ENCODE measurements at places on chromosomes 3 and 15.

GRCh38 chr15:43370975-43371974 is at the start of the genes TUBGCP4 and ZSCAN29:
TUBGCP4 (plus strand) TSS chr15:43371101; CDS start chr15:43371355, 254 bp downstream.
ZSCAN29 (minus strand) TSS chr15:43371043; CDS start chr15:43369913, 1,130 bp downstream.
- peak; percentile 84 for DNase-seq

DNA sequence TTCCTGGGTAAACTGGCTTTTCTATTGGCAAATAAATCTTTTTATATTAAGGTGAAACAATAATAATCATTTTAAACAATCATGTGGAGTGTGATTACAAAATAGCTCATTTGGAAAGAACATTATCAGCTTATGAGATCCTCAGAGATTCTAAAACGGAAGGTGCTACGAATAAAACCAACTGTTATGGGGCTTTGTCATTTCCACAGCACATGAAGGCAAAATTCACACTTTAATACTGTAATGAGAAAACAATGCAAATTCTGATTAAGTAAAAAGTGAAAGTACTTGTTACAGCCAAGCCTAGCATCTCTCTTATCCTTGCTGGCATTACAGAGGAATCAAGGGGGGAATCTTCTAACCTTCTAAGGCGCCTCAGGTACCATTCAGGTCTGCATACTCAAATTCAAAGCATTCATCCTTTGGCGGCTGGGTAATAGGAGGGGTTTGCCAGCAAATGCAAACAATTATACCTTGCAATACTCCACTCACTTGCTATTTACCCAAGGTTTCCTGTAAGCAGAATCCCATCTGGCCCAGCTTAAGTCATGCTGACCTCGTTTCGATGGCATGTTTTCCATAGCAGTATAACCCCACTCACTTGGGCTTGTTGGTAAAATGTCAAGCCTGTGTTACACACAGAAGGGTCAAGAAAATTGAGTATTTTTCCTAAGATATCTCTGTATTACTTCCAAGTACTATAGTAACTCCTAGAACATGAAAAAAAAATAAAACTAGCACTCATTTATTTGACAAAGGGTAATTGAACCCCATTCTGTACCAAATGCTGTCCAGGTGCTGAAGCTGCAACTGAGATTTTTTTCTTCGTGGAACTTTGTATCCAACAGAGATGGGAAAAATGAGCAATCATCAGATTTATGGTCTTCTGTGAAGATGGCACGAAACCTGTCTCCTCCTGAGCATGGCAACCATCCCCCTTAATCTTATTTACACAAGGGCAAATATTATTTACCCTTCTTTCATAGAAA is 183.7 kb upstream of the LMCD1 start:
- DNase-seq: peak; percentile 63

DNA sequence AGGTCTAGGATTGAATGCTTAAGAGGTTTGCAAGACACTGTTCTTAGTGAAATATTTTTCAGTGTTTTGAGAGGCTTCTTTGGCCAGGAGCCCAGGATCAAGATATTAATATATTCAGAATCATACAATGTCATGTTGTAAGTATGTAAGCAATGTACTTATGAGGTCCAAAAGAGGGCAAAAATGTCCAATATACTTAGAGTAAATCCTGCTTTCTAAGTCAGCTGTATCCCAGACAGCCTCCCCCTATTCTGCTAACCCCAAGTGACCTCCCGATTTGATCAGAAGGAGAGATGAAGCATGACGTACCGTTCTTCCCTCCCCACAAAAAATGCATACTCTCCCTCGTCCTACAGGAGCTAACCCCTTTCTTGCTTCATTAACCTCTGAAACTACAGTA is 70.9 kb downstream of the CHAC1 start:
- DNase-seq: no peak

- no peak for DNase-seq
Measured at GRCh38 chr15:55260562-55261131, 29.0 kb downstream of the RAB27A start.

- DNase-seq: no peak
Measured at GRCh38 chr3:101530686-101531047, 17.7 kb upstream of the SENP7 start.

- no peak for DNase-seq
Measured at GRCh38 chr15:45197512-45197911, 9.7 kb upstream of the SHF start.

DNA sequence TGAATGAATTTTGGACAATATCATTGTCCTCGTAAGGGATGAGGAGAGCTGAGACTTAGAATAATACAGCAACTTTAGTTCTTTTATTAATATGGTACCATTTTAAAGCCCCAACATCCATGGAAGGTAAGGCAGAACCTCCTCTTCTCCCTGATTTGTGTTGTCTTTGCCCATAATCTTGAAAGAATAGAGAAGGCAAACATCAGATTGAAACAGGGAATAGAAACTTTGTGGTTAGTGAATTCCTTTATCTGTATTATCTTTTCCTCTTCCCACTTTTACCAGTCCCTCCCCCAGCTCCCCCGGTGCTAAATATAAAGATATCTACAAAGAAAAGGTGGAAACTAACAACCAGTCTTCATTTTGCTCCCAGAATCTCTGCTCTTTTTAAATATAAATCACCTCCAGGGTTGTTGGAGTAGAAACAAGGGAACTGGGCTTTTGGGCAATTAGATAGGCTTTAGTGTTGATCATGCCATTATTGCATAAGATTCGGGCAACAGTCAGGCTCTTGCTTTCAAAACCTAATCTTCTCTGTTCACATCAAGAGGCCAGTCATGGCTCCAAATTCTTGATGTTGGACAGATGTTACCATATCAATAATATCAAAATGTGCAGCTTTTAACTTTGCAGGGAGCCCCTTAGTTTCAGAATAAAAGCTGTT is 32.5 kb downstream of the ITPR1 start:
- no peak for DNase-seq

DNA sequence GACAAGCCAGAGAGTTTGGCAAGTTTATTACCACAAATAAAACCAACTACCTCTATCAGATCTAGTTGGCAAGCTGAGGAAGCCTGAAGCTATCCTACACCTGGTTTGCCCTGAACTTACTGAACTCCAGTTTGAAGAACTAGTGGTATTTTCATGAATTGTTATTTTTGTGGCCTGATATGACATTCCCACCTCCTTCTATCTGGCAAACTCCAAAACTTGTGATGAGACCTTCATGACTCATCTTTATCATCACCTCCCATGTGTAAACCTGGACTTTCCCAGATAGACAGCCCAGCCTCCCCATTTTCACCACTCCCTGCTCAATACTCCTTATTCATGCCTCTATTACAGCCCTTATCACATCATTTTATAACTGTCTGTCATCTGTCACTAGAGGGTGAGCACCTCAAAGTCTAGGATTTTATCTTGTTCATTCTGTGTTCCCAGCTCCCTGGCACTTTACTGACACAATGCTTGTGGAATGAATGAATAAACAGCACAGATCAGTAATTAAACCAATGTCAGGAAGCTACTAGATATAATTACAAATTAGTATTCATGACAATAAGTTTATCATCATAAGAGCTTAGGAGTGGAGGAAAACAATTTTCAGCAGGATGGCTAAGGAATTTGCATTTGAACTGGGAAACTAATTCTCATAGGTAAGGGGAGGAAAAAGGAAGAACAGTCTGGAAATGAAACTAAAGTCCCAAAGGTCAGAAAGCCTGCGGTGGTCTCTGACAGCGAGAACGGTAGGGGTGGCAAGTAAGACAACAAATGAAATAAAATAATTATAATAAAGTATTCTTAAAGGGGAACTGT is 13.2 kb upstream of the TRANK1 start:
- DNase-seq: peak; percentile 1

GRCh38 chr15:51935466-51936104 is 36.0 kb downstream of the LEO1 start:
- DNase-seq: no peak

GRCh38 chr3:64501298-64501906 is 186.4 kb downstream of the ADAMTS9 start:
- DNase-seq: peak; percentile 87

DNA sequence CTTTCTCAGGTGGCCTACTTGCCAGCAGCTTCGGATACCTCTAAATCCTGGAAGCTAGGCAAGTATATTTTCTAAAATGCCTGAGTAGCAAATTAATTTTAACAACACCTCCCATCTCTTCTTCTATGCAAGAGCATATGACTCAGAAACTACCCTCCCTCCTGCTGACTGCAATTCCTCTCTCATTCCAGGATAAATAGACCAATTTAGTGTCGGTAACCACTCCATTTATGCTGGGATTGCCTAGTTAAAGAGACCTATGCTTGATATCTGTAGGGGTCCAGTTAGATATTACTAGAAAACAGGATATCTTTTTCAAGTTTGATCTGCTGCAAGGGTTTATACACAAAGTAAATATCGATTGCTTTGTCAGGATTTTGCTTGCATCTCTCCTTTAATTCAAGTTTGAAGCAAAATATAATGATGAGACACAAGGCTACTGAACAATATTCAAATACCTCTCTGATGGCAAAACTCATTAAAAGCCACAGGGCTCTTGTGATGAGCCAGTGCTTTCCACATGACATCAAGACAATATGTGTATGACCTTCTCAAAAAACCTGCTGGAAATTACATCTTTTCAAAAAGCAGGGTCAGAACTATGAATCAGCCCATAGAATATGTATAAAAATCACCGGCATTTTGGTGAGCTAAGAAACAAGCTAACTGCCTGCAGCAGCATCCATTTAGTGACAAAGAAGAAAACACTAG is 491.6 kb upstream of the NECTIN3 start:
- DNase-seq: no peak

GRCh38 chr15:36886191-36886590 is 214.2 kb downstream of the MEIS2 start:
- DNase-seq: no peak

DNA sequence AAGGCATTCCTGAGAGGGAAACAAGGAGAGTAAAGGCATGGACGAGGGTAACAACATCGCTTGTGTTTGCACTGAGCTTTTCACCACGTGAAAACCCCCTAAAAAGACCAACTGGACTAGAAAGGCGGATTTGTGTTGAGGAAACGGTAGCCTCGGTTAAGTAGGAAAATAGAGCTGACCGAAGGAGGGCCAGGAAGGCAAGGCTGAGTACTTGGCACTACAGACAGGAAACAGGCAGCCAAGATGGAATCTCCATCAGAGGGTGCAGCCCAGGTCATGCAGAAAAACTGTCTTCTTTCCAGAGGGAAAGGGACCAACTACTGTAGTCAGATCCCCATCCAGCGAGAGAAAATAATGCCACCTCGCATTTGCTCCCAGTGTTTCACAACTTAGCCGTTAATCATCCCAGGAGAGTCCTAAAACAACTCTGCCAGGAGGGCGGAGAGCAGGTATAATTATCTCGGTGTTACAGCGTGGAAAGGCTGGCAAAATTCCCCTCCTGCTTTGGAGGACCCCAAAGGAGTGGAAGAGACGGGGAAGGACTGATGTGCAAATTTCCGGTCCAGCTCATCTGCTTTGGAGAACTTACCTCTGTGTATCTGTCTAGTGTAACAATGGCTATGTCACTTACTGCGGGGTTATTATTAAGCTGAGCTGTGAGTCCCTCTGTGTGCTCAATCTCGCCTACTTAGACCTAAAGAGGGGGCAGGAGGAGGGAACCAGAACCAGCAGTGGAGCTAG is 77.2 kb downstream of the MYO1E start:
- no peak for DNase-seq

GRCh38 chr15:62093809-62094208 is 27.0 kb downstream of the C2CD4A start:
- no peak for DNase-seq

DNA sequence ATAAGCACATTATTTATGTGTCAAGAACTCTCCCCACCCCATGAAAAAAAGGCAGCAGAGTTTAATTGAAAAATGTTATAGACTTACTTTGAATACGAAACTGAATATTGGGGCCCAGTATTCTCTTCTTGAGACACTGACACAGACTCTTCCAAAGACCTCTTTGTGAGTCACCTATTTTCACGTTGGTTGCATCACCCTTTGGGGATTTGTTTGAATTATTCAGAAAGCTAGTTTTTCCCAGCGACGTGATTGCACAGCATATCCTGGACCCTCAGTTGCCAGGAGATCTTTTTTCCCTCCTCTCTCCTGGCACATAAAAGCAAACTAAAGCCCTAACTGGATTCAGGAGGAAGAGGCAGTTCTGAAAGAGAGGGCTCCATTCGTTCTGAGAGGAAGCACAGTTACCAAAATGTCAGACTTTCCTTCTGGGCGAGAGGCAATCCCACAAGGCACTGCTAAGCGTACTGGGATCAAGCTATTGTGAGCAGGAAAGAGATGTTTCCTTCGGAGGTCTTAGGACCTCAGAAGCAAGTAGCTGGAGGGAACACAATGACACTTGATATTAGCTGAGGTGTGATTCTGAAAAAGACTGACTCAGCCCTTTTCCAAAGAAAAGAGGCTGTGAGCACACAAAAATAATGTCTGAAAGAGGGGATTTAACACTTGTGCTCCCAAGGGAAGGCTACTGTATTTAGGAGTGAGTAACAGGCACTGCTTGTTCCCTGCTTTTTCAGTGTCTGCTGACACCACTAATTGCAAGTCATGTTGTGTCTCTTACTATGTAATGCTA is 65.8 kb upstream of the CADPS start:
- no peak for DNase-seq

- DNase-seq: no peak
Measured at GRCh38 chr3:53994986-53995603, 103.4 kb upstream of the SELENOK start.

- DNase-seq: no peak
Measured at GRCh38 chr3:81838457-81838856, 77.0 kb upstream of the GBE1 start.

GRCh38 chr3:186236357-186237020 is 125.5 kb downstream of the DGKG start:
- peak; percentile 8 for DNase-seq

DNA sequence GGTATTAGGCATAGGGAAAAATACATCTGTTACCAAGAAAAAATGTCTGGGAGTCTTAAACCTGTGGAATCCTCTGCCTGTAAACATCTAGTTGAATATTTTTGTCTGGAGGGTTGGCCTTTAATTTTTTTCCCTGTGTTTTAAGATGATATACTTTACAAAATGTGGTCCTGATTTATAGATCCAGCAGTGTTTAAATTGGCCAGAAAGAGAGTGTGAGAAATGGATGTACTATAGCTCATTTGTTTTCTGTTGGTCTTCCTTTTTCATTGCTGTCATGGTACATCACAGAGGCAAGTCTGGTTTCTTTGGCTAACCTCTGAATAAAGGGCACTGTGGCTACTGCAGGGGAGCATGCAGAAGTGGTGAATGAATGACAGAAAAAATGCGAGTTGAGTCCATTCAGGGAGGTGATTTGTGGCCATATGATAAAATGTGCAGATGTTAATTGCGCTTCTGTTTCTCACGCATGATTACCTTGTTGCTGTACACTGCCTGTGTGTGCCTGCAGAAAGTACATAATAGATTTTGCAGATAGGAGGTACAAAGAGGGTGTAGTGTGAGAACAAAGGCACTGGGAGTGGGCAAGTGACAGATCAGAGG is 150.0 kb downstream of the NFKBIZ start:
- DNase-seq: no peak

- peak; percentile 1 for DNase-seq
Measured at GRCh38 chr3:28972921-28973320, 307.9 kb upstream of the RBMS3 start.

Data from DMS53 (cell line).